ENCODE measurements at places on chromosomes 4 and X. TPM values are rescaled to one million over a fixed set of nuclear protein-coding genes. Genes with fewer than 3 reads are reported as not detected.

- no peak for DNase-seq
- no peak overlapping the region for H3K27ac ChIP-seq
- no peak overlapping the region for H3K4me3 ChIP-seq
- H3K27me3 ChIP-seq: no peaks in the 10 kb centered on the region
These were observed 133.1 kb upstream of the VCX start for GRCh38 chrX:7709845-7710244.

The AKAP4 gene
- total RNA-seq: not detected

DNA sequence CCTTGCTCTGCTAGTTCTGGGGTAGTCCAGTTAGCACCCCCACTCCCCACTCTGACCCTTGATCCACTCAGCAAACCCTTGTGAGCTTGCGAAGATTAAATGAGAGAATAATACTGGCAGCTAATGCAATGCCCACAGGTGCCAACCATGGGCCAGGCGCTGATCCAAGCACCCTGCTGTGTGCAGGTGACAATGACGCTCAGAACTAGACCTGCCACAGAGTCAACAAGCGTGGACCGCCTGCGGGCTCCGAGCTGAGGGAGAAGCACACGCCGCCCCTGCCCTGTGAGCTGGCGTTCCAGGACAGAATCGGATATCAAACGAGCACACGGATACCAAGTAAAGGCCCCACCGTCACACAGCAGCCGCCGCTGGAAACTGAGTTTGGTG is 129.2 kb downstream of the FAM53A start:
- no peak for DNase-seq
- no peak overlapping the region for H3K4me3 ChIP-seq
- no peaks in the 10 kb centered on the region for H3K4me1 ChIP-seq
- no peaks in the 10 kb centered on the region for H3K27me3 ChIP-seq
- no peak overlapping the region for H3K27ac ChIP-seq
- H3K36me3 ChIP-seq: no peaks in the 10 kb centered on the region

GRCh38 chr4:88110826-88111225 is 47.6 kb downstream of the ABCG2 start:
- no peak overlapping the region for H3K4me3 ChIP-seq
- H3K27me3 ChIP-seq: no peaks in the 10 kb centered on the region
- H3K27ac ChIP-seq: no peak overlapping the region
- H3K36me3 ChIP-seq: no peaks in the 10 kb centered on the region

GRCh38 chr4:185437809-185438208 is 12.0 kb upstream of the UFSP2 start:
- no peaks in the 10 kb centered on the region for H3K4me1 ChIP-seq
- H3K4me3 ChIP-seq: no peak overlapping the region
- H3K27ac ChIP-seq: no peak overlapping the region
- no peaks in the 10 kb centered on the region for H3K36me3 ChIP-seq

The CXorf65 gene
- total RNA-seq: not detected

The CDKL5 gene
- total RNA-seq: 23.7 TPM

The BTC gene
- total RNA-seq: 0.09 TPM

- peak; percentile 23 for DNase-seq
- H3K27ac ChIP-seq: no peak overlapping the region
- H3K27me3 ChIP-seq: no peaks in the 10 kb centered on the region
- no peak overlapping the region for H3K4me3 ChIP-seq
These were observed 15.6 kb upstream of the ASMTL start for GRCh38 chrX:1468250-1468772.

GRCh38 chr4:70392057-70392776 is 5.5 kb upstream of the OPRPN start:
- H3K4me3 ChIP-seq: no peak overlapping the region
- H3K4me1 ChIP-seq: no peaks in the 10 kb centered on the region
- no peak overlapping the region for H3K27ac ChIP-seq
- H3K36me3 ChIP-seq: no peaks in the 10 kb centered on the region
- no peak for DNase-seq

DNA sequence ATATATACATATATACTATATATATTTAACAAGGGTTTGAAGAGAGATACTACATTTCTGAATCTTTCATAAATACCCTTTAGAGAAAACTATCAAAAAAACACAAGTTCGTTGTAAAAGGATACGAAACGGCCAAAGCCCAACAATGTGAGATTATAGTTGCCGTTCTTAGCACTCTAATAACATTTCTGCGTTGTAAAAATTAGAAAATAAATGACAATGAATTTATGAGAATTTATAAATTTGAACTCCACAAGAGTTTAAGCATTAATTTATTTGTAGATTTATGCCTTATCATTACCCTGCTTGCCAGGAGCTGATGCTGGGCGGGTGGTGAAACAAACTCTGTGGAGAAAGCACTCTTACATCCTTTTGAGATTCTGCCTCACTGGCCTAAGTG is 1.1 kb downstream of the WDR17 start:
- H3K27me3 ChIP-seq: no peaks in the 10 kb centered on the region
- DNase-seq: no peak
- H3K27ac ChIP-seq: no peak overlapping the region

The TMPRSS11F gene
- total RNA-seq: not detected

The NUDT10 gene
- not detected for total RNA-seq

DNA sequence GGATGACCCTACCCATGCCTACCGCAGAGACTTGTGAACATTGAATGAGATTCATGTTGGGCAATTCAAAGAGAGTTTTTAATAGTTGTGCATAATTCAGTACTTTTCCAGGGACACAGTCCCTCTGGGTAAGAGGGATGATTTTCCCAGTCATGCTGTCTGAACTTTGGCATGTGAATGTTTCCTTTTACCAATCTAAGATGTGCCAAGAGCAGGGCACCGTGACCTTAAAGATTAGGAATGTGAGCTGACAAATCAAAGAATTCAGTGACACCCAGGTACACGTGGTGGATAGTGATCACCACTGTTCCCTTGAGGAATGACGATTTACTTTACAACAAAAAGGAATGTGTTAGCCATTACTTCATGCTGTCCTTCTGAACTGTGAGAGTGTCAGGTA is 515.6 kb downstream of the PPARGC1A start:
- no peak for DNase-seq
- no peaks in the 10 kb centered on the region for H3K36me3 ChIP-seq
- H3K4me1 ChIP-seq: no peaks in the 10 kb centered on the region
- no peaks in the 10 kb centered on the region for H3K27me3 ChIP-seq
- no peak overlapping the region for H3K4me3 ChIP-seq

GRCh38 chrX:54978448-54978847 is 15.5 kb downstream of the PFKFB1 start:
- no peaks in the 10 kb centered on the region for H3K36me3 ChIP-seq
- no peak for DNase-seq
- no peak overlapping the region for H3K4me3 ChIP-seq
- H3K27ac ChIP-seq: no peak overlapping the region
- H3K4me1 ChIP-seq: no peaks in the 10 kb centered on the region
- no peaks in the 10 kb centered on the region for H3K27me3 ChIP-seq

- peaks cover 15% of the 10 kb centered on the region for H3K4me1 ChIP-seq
- H3K27me3 ChIP-seq: no peaks in the 10 kb centered on the region
- no peak overlapping the region for H3K4me3 ChIP-seq
- DNase-seq: no peak
These were observed 48.9 kb upstream of the TEX13A start for GRCh38 chrX:105269386-105269785.

GRCh38 chr4:175376287-175376977 is 435.6 kb downstream of the GPM6A start:
- no peak overlapping the region for H3K27ac ChIP-seq
- H3K4me1 ChIP-seq: no peaks in the 10 kb centered on the region
- DNase-seq: no peak
- no peaks in the 10 kb centered on the region for H3K36me3 ChIP-seq
- H3K4me3 ChIP-seq: no peak overlapping the region

The FMR1 gene
- 56.8 TPM for total RNA-seq

The LDB2 gene
- not detected for total RNA-seq

The ELF2 gene
- 53.0 TPM for total RNA-seq

The SPACA5 gene
- total RNA-seq: not detected

The TKTL2 gene
- not detected for total RNA-seq

DNA sequence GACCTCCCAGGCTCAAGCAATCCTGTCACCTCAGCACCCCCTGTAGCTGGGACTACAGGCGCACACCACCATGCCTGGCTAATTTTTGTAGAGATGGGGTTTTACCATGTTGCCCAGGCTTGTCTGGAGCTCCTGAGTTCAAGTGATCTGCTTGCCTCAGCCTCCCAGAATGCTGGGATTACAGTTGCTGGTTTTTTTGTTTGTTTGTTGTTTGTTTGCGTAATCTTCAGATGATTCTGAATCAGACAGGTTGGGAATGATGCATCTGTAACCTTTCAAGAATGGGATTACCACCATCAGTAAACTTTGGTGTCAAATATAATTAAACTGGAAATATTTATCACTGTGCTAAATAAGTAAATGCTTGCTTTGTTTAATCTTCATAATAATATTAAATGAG is 62.0 kb upstream of the SLC10A4 start:
- H3K27me3 ChIP-seq: no peaks in the 10 kb centered on the region
- DNase-seq: no peak
- no peaks in the 10 kb centered on the region for H3K4me1 ChIP-seq
- no peak overlapping the region for H3K4me3 ChIP-seq
- no peak overlapping the region for H3K27ac ChIP-seq

The ODAPH gene
- total RNA-seq: not detected
